ENCODE measurements at places on chromosomes 6 and 20.

- peak; percentile 12 for DNase-seq
These were observed 63.7 kb upstream of the BEND3 start for GRCh38 chr6:107179004-107179403.

DNA sequence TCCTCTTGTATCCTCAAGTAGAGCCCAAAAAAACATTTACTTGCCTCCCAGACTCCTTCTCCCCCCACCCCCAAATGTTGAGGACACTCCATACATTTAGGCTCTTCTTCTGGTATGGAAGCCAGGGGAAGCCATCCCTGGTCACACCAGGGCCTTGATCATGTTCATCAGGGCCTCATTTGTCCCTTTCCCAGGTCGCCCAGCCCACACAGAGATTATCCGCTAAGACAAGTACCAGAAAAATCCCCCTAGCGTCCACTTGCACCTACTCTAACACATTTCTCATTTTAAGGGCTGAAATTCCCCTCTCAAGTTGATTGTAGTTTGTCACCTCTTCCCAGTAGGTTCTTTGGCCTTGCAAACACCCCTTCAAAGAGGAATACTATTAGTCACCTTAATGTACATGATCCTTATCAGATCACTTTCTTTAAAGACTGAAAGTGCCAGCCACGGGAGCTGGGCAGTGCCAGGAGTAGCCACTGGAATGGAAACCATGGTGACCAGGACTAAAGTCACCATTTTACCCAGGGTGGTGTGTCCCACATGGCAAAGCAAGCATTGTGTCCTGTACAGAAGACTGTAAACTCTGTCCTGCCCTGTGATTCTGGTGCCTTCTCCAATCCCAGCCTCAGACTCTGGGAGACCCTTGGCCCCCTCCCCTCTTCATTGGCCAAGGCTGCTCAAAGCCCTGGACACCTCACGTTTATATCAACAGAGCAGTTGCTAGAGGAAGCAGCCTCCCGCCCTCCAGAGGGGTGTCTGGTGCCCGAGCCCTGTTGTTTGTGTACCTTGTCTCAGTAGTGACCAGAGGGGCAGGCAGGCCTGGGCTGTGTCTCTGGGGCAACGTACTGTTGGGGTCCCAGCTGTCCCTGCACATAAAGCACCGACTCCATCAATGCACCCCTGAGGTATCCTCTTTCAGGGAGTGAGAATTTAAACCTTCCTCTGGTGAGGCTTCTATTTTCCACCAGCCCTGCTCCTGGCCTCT, 5.0 kb upstream of the APOBEC2 start:
- no peak for DNase-seq

DNA sequence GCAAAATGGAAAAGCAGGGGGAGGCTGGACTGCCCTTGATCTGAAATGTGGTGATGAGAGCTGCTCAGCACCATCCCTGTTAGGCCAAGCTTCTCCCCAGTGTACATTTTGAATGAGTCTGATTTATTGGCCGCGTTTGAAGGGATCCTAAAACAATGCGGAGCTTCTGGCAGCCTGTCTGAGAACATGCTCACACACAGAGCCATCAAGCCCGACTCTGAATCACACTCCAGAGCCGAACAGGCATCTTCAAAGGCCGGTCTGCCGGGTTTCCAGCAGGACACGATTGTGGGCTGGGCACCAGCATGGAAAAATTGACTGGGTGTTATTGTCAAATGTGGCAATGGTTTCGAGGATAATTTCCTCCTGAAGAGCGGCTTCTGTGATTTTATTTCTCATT, 235.9 kb downstream of the TFAP2C start:
- no peak for DNase-seq

DNA sequence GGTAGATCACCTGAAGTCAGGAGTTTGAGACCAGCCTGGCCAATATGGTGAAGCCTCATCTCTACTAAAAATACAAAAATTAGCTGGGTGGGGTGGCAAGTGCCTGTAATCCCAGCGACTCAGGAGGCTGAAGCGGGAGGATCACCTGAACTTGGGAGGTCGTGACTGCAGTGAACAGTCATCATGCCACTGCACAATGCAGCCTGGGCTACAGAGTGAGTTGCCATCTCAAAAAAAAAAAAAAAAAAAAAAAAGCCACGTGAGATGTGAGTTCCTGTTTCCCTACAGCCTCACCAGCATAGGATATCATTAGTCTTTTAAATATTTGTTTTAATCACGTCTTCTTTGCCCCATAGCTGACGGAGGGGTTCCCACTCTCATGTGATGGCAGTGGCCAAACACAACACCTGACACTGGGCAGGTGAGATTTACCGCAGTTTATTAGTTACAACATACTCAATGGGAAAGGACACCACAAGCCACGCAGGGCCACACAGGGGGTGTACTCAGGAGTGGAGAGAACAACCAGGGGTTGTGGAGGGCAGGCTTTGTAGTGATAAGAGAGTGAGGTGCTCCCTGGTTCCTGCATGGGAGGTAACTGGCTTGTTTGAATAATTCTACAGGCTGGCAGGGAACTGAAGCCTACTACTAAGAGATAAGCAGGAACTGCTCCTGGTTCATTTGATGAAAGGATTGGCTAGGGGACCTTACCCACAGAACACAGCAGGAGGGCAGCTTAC, 4.6 kb upstream of the LZTS3 start:
- DNase-seq, result no peak

GRCh38 chr6:44642349-44642748, 254.8 kb downstream of the CDC5L start:
- no peak for DNase-seq
